Cortex of kidney (tissue), 1 donor: ENCODE measurements at places on chromosomes 5 and 9.

GRCh38 chr9:71001780-71002386 lies 119.5 kb downstream of the TRPM3 start:
- no peak for DNase-seq

DNA sequence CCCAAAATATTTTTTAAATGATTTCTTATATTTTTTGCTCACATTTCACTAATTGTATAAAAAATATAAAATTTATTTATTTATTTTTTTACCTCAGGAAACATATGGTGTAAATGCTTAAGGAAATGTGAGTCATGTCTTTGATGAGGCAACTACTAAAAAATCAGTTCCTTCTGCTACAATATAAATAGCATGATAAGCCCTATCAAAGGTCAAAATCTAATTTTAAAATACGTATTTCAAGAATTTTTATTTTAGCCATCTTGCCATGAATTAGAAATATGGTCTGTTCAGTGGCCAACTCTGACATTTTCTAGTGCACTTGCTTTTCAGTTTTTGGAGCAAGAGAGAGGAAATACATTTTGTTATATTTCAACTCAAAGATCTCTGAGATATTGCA lies 50.5 kb downstream of the PDE4D start:
- DNase-seq = no peak

- no peak for DNase-seq
Measured at GRCh38 chr9:86459191-86459590, 105.0 kb upstream of the TUT7 start.

DNA sequence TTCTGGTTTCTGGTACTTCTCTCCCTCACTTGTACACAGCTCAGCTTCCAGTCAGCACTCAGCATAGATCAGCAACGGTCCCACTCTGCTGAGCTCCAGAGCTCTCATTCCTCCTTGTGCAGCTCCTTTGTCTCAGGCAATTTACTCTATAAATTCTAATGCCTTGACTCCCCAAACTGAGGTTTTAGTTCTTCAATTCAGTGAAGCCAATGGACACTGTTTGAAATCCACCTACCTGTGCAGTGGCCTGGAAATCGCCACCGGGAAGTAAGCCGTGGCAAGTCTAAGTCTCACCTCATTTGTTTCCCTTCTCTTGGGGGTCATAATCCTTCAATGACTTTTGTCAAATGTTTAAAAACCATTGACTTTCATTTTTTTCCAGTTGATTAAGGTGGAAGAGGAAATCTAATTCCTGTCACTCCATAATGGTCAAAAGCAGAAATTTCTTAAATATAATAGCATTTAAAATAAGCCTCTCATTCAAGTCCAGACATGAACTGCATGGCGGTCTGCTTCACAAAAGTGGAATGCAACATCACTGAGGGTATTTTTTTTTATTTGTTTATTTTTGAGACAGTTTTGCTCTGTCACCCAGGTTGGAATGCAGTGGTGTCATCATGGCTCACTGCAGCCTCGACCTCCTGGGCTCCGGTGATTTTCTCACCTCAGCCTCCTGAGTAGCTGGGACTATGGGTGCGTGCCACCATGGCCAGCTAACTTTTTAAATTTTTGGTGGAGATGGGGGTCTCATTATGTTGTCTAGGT lies 79.6 kb downstream of the C7 start:
- DNase-seq = no peak

GRCh38 chr5:126983874-126984266 lies 46.5 kb downstream of the MARCHF3 start:
- DNase-seq = no peak

GRCh38 chr5:141135030-141135717 lies at the start of gene PCDHB5:
TSS of gene PCDHB5 (plus strand) at chr5:141135206. CDS start at chr5:141135435, 229 bp downstream.
- DNase-seq = no peak

- no peak for DNase-seq
Measured at GRCh38 chr5:38434966-38435705, 121.3 kb downstream of the LIFR start.

GRCh38 chr9:4280605-4281004 lies 19.3 kb downstream of the GLIS3 start:
- DNase-seq = no peak

DNA sequence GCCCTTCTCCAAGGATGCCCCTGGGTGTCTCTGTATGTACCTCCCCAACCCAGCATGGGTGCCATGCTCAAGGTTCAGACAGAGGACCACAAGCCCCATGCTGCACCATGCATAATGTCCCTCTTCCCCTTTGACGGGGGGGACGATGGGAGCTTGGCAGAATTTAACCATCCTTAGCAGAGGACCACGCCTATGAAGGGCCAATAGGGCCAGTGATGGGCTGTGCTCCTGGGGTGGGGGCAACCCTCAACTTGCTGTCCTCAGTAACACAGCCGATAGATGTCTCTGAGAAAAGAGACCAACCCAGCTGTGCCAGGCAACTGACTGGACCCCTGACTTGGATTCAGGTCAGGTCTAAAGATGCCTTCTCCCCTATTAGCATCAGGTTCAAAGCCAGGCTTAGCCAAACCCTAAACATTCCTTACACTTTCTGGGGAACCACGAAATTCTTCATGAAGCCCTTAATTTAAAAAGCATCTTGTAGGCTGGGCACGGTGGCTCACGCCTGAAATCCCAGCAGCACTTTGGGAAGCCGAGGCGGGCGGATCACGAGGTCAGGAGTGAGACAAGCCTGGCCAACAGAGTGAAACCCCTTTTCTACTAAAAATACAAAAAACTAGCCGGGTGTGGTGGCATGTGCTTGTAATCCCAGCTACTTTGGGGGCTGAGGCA lies 20.7 kb upstream of the JADE2 start:
- no peak for DNase-seq
